Astrocyte of the cerebellum (primary cell): ENCODE measurements at places on chromosomes 1 and 21.
A peak's percentile ranks its signal among the peaks of the same experiment; 100 is the strongest.

DNA sequence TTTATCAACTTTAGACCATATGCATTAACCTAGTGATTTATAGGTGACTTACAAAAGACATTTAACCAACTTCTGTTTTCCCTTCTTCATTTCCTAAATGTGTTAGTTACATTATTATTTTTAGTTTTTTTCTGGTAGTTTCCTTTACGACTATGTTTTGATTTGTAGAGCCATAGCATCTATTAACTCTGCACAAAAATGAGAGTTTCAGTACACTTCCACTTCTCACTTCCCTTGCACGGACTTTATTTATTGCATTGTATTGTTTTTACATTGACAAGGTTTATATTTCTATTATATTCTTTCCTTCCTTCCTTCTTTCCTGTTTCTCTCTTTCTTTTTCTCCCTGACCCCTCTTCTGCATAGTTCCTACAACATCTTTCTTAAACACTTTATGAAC, 14.7 kb downstream of the PKN2 start:
- no peak for DNase-seq

DNA sequence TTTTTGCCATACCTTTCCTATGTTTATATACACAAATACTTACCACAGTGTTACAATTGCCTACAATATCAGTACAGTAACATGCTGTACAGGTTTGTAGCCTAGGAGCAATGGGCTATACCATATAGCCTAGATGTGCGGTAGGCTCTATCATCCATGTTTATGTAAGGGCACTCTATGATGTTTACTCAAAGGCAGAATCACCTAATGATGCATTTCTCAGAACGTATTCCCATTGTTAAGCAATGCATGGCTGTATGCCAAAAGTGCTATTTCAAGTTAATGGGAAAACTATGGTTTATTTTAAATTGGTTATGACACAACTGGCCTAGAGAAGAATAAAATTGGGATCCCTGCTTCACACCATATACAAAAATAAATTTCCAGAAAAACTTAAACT, 36.9 kb upstream of the DISP1 start:
- no peak for DNase-seq

DNA sequence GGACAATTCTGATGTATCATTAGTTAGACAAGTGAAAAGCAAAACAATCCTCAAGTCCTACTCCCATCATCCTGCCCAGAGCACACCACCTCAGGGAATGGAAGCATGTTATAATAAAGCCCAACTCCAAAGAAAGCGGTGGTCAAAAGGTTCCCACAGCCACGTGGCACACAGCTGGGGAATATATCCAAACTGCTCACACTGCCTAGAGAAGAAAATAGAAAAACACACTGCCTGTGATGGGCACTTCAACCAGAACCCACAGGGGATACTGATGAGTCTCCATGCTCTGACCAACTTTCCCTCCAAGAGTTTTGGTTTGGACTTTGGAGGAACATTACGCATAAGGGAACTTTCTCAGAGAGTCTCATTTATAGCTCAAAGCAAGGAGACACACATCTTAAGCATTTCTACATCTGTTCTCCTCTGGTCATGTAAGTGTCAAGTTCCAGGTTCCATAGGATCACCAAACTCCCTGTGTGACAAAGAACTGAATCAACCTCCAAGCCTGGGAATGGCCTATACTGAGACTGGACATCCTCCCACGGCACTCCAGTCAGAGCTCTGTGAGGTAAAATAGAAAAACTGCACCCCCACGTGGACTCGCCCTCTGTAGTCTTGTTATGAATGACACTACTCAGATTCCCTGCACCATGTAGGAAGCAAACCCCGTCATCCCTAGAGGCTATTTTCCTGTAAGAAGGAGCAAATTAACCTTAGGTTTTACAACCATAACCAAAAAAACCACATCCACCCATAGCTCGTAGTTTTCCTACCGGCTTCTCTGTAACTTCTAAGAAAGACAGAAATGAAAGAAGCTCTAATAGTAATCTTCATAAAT, 12.2 kb downstream of the DSTYK start:
- no peak for DNase-seq

DNA sequence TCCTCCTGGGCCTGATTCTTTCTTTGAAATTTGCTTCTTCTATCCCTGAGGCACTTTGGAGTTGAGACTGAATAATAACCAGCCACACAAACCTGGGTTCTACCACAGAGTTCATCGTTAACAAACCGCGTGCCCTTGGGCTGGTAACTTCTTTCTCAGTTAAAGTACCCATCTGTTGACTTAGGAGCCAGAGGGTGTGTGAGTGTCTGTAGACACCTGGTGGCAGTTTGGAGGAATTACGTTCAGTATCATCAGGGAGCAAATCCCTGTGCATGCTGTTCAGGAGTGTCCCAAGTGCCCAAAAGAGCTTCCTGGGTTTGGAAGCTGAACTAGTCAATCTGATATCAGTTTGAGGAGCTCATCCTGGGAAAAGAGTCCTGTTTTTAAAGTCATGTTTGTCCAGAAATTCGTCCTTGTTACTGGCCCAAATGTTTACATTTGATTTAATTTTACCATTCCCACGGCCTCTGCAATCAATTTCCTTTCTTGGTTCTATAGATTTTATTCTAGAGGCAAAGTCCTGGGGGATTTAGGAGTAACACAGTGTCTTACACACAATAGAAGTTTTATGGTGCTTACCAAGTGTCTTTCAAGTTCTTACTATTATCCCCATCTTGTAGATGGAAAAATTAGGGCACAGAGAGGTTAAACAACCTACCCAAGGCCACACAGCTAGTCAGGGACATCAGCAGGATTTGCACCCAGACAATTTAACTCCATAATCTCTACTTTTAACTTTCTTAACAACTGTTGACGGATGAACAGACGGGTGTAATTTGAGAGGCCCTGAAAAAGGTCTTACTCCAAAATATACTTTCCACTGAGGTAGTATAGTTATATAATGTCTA, 26.7 kb upstream of the RPTN start:
- DNase-seq = peak; percentile 56

GRCh38 chr1:162633081-162633762, 958 bp downstream of the DDR2 start:
- no peak for DNase-seq

- DNase-seq = no peak
Measured at GRCh38 chr1:27868556-27868931, 3.8 kb upstream of the THEMIS2 start.

DNA sequence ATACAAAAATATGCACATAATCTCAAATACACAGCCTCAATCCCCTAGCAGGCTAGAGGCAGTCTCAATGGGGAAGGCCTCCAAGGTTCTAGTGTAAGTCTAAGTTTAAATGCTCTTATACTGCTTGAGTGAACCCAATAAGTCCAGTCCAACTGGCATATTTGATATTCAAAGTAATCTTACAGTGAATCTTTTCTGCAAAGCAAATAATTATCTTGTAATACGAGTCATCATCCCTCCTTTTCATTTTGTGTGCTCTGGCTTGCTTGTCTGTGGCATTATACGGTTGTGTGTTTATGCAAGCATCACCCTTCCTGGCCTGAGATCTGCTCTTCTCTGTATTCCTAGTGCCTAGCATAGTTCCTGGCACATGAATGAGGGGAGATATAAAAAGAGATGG, 166.9 kb upstream of the HMGB4 start:
- DNase-seq = no peak

DNA sequence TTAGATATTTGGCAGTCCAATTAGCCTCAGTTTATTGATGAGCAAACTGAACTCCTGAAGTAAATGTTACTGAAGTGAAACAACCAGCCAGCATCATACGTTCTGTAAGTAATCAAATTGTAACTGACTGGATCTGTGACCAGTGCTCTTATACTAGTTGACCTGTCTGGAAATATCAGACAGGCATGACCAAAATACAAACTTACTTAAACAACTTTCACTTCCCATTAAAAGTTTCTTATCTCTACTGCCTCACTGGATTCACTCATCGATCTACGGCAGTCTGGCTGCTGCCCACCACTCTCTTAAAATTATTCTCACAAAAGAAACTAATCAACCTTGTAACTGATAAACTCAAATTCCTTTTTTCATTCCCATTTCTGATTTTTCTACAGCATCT, 56.4 kb downstream of the WDR3 start:
- DNase-seq = no peak

DNA sequence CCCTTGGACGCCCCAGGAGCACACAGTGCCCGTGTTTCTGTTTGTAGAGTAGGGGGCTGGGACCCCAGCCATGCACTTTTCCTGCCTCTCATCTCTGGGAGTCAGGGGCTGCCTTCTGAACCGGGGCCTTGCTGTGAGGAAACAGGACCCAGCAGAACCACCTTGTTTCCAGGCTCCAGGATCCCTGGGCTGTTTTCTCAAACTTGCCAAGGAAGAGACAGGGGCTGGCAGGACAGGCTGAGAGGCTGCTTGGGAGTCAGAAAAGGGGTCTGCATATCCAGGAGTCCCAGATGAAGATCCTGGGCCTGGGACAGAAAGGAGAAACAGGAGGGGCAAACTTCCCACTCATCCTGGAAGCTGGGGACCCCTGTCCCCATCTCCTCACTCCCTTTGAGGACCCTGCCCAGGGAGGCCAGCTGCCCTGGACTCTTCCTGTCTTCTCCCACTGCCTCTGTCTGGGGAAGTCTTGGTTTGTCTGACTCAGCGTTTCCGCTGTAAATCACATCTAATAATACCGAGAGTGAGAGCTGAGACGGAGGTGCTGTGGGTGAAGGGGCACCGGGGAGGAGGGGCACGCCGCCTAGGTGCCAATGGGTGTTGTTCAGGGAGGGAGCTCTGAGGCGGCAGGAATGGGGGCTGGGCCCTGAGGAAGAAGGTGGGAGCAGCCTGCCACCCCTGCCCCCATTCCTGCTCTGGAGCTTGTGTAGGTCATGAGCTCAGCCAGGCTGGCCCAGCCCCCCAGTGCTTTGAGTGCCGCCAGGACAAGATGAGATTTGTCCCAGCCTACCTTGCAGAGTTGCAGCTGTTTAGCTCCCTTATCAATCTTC, 16.7 kb downstream of the POU3F1 start:
- DNase-seq = no peak

DNA sequence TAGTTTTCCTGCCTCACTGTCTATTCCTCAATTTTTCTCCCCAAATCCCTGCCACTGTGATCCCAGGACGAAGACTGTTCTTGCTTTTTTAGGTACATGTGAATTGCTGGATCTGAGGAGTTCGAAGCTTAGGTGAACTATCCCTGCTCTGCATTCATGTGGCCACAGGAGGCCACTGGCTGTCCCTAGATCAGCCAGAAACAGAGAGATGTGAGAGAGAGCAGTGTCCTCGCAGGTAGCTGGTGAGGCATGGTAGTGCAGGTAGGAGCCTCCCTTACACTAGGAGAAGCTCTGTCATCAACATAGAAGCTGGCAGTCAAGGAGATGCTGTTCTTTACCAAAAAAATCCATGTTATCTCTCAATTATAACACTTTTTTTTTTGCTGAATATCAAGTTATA, 71.5 kb downstream of the USP24 start:
- DNase-seq = no peak

DNA sequence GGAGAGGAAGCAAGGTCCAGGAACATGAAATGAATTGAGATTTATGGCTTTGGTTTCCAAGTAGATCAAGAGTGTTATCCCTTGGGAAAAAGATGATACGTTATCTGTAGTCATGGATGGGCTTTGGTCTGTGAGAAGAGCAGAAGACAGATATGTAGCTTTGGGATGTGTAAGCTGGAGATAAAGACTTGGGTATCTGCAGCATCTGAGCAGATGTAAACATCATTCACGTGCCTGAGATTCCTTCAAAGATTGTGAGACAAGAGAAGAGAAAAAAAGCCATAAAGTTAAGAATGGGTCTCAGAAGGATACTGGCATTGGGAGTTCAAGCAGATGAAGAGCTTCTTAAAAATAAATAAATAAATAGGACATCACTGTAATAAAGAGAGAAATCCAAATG, 217.8 kb downstream of the PTPRC start:
- no peak for DNase-seq

DNA sequence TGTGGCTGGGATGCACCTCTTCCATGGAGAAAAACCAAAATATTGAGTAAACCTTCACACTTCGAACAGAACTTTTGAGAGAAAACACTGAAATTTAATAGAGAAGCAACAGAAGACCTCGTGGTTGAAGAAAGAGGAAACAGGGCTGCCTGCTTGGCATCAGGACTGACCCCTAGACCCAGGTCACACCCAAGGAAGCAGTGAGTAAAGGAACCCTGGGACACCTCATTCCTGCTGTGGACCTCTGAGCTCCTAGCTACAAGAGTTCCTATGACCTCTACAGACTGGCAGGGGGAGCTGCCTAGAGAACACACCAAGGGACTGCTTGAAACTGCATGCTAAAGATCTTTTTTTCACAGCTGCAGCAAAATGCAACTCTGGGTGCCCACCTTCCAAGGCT, 67.8 kb downstream of the FASLG start:
- no peak for DNase-seq

DNA sequence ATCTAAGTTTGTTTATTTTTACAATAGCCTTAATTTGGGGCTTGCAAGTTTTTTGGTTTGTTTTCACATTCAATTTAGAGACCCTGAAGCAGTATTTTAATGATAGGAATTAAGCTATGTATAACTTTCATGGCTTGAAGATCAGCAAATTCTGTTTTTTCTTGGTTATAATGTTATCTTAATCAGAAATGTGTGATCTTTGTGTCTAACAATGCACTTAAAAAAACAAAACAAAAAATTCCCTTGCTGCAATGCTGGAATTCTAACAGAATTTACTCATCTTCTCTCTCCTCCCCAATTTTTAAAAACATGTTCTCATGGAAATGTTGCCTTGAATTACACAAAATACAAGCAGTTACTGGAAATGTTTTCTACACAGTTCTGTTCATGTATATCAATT, 113.1 kb downstream of the OLFML2B start:
- no peak for DNase-seq

DNA sequence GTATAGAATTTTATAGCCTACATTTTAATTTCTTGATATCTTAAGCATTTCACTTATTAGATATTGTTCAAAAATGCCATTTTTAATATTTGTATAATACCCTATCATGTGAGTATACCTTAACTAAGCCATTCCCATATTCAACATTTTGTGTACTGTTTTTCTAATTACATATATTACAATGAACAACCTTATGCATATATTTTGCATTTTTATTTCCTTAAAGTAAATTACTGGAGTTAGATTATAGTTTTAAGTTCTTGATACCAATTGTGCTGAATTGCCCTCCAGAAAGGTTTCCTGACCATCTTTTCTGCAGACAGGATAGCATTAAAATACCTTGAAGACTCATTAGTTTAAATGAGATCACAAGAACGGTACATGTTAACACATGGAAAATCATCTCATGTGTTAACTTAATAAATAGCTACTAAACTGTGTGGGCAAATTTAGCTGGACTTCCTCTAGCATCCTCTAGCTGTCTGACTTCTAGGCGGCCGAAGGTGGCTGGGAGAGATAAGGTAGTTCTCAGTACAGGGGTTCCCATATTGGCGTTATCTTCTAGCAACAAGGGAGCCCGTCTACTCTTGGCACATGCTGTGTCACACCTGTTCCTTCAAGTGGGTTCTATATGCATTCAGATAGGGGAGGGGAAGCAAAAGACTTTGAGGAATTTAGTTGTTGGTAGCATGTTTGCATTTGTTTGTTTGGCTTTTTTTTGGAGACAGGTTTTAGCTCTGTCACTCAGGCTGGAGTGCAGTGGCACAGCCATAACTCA, 8.9 kb downstream of the DCLRE1B start:
- DNase-seq = no peak

GRCh38 chr1:4101459-4102161, 201.5 kb upstream of the C1orf174 start:
- no peak for DNase-seq
